Activated effector memory CD4-positive, alpha-beta T cell treated with Interleukin-2 at 50 U/mL for 16 hours (primary cell): ENCODE measurements at places on chromosomes 4 and X.

GRCh38 chrX:17024886-17025285, 78.4 kb downstream of the REPS2 start:
- DNase-seq = no peak

- no peak for DNase-seq
These were observed 32.7 kb downstream of the METAP1 start for GRCh38 chr4:99028187-99028586.

- no peak for DNase-seq
These were observed 44.9 kb downstream of the ZNF182 start for GRCh38 chrX:47958761-47959342.

DNA sequence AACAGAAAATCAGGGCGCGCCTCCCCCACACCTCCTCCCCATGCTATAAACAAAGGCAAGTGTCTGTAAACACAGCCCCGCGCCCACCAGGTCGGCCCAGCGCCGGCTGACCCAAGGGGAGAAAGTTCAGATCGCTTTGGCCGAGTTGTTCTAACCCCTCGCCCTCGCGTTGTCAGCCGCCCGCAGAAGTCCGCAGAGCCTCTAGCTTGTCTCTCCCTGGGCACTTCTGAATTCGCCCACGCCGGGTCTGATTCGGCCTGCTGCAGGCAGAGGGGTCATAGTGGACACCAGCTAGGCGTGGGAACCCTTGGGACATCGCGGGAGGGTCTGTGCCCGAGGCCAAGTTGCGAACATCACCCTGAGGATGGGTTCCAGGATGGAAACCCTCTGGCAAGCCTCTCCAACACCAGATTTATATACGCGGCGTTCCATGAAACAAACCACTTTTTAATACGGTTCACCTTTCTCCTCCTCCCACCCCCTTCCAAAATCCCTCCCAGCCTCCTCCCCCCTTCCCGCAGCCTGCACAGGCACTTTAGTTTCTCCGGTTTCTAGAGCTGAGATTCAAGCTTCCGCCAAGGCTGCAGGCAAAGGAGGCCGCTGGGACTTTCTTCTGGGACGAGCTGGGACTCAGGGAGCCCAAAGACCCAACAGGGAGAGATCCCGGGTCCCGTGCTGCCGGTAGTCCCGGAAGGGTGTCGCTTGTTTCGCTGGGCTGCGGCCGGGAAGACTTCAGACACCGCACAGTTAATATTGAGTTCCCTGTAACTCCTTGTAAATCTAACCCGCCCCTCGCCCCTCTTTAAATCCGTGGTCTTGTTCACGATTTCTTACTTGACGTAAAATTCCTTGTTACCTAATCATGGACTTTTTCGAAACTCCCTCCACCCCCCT, 4.7 kb downstream of the HAND2 start:
- DNase-seq = no peak

DNA sequence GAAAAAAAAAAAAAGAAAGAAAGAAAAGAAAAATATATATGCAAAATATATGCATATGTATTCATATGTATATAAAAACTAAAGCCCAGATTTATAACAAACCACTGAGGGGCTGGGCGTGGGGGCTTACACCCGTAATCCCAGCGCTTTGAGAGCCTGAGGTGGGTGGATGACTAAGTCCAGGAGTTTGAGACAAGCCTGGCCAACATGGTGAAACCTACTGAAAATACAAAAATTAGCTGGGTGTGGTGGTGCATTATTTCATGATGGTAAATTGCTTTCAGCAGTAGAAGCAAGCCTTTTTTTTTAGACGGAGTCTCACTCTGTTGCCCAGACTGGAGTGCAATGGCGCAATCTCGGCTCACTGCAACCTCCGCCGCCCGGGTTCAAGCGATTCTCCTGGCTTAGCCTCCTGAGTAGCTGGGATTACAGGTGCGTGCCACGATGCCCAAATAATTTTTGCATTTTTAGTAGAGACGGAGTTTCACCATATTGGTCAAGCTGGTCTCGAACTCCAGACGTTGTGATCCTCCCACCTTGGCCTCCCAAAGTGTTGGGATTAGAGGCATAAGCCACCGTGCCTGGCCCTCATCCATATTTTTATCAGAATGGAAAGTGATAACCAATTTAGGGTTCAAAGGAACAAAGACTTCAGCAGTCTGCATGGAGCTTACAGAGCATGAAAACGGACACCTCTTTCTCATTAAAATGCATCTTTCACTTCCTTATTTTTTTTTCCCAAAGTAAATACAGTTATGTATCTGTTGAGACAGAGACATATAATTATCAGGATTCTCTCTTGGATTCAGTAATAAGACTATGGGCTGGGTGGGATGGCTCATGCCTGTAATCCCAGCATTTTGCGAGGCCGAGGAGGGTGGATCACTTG, 27.7 kb upstream of the MOB1B start:
- no peak for DNase-seq
